GOT3 (cell line): ENCODE measurements at places on chromosomes 11 and 22.

DNA sequence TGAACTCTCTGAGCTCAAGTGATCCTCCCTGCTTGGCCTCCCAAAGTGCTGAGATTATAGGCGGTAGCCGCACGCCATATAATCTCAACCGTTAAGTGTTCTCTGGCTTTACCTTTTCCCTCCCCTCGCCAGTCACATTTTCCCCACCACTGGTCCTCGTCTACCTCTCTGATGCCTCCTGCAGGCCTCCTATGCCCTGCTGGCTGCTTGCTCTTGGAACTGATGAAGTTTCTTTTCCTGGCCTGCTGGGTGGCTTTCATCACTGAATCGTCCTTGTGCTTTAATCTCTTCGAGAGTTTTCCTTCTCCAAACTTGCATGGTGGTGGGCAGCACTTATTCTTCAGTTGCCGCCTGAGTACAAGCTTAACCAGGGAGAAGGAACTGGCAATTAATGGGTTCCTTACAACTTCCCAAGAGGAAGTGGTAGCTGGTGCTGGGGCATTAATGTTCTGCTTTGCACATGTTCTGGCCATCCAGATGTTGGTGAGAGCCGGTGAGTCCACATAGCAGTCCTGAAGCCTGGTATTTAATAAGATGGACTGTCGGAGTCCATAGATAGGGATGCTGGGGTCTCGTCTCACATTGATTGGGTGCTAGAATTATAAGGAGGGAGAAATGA lies 1.3 kb downstream of the C22orf31 start:
- DNase-seq: no peak

GRCh38 chr11:73099512-73100266 lies 42.4 kb downstream of the FCHSD2 start:
- no peak for DNase-seq

DNA sequence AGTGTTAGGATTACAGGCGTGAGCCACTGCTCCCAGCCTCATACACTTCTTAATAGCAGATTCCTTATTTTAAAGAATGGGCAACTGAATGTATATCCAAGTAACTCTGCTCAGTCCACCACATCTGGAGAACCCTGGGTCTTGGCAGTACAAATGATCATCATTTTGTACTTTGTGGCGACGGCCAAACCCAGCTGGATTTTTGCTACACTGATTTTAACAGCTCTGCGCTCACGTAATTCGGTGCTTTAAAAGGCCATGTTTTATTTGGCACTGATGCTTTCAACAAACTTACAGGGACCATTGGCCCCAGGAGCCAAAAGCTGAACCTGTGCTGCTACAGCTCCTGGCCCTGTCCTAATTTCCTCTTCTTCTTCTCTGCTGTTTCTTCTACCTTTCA lies 60.8 kb upstream of the PDE3B start:
- DNase-seq: no peak

DNA sequence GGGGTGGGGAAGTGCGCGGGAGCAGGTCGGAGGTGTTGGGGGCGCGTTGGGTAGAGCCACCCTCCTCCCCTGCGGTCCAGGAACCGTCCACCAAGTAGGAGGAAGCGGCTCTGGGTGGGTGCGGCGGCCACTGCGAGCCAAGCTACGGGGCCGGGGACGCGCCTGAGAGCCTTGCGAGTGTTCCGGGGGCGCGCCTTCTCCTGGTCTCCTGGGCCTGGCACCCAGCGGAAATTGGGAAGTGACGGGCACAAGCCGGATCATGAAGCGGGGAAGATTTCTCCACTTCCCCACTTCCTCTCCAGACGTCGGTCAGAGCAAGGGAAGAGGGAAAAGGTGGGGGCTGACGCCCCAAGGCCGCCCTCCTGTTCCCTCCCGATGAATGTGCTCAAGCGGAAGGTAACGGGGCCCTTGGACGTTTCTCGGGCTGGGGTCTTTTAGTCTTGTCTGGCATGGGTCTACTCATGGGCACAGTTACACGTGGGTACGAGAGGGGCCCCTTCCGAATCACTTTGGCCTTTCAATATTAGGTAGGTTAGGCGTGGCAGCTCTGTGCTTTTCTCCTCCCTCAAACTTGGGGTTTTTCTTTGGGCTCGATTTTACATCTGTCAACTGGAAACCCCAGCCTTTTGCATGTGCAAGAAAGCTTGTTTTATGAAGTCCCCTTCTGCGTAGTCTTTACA lies 865 bp downstream of the RBM14 start:
- no peak for DNase-seq

GRCh38 chr11:31805037-31805628 lies 6.0 kb downstream of the PAX6 start:
- no peak for DNase-seq

DNA sequence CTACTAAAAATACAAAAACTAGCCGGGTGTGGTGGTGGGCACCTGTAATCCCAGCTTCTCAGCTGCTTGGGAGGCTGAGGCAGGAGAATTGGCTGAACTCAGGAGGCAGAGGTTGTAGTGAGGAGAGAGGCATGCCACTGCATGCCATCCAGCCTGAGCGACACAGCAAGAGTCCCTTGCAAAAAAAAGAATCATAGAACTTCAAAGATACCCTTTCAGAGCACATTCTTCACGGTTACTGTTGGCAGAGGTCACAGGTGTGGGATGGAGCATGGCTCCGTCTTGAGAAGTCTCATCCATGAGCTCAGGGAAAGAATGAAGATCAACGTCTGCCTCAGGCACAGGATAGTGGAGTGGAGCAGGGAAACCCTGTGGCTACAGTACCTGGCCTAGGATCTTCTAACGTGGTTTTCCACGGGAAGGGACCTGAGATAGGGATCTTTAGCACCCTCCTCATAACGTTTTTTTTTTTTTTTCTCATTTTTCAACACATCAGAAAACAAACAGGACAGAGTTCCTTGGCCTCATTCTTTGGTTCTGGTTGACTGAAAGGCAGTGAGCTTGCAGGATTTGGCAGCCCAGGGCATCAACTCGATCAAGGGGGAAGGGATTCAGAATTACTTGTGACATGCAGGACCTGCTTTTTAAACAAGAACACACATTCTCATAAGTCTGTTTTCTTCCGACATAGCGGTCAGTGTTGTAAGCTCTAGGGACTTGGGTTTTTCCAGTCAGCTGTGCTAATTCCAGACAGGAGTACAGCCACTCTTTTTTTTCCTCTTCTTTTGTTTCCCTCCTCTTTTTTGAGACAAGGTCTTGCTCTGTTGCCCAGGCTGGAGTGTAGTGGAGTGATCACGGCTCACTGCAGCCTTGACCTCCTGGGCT lies 22.8 kb downstream of the F2 start:
- DNase-seq: no peak

DNA sequence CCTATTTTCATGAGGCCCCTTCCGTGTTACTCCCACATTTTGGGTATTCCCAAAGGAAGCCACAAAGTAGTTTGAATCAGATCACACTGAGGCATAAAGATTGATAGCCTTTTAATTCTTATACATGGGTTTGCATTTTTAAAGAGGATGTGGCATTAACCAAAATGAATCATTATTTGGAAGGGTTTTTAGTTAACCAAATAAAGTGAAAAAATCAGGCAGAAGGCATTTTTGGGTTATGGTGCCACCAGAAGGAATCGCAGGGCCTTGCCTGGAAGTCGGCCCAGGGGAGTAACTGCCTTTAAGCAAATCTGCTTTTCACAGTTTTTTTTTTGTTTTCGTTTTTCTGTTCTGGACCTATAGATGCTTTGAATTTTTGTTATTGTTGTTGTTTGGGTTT lies 55.4 kb downstream of the HSD17B12 start:
- no peak for DNase-seq

DNA sequence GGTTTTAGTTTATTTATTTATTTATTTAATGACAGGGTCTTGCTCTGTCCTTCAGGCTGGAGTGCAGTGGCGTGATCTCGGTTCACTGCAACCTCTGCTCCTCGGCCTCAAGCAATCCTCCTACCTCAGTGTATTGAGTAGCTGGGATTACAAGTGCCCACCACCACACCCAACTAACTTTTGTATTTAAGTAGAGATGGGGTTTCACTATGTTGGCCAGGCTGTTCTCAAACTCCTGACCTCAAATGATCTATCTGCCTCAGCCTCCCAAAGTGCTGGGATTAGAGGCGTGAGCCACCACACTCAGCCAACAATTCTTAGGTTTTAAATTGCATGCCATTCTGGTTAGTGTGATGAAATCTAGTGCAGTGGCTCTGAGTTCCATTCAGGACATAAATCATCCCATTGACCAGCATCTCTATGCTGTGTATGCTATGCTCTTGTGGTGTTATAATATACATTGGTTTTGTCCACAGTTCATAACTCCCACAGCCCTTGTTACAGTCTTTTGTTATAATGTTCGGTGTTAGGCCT lies 28.5 kb downstream of the ZNF280B start:
- no peak for DNase-seq

- DNase-seq: no peak
Measured at GRCh38 chr11:45921561-45922424, 663 bp upstream of the LARGE2 start.

- no peak for DNase-seq
Measured at GRCh38 chr11:2287091-2287490, 14.6 kb downstream of the C11orf21 start.

- DNase-seq: no peak
Measured at GRCh38 chr11:69213964-69214363, 58.2 kb downstream of the SMIM38 start.

DNA sequence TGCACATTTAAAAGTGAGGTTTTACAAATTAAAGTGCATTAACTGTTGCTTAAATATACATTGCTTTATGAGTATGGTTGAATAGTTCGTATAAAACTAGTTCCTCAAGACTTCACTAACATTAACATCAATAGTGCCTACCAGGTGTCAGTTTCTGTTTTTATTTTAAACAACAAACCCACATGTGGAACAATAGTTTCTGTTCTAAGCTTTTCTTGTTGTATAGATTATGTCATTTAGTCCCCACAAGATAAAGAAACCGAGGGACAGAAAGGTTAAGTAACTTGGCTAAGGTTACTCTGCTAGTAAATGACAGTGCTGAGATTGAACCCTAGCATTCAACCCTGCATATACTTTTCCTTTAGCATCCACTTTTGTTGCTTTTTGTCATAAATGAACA lies 41.4 kb upstream of the ST14 start:
- no peak for DNase-seq

GRCh38 chr11:14644226-14645014 lies 816 bp downstream of the PDE3B start:
- DNase-seq: no peak

- DNase-seq: peak; percentile 12
Measured at GRCh38 chr11:50174189-50174588, 141.5 kb downstream of the OR4C45 start.

DNA sequence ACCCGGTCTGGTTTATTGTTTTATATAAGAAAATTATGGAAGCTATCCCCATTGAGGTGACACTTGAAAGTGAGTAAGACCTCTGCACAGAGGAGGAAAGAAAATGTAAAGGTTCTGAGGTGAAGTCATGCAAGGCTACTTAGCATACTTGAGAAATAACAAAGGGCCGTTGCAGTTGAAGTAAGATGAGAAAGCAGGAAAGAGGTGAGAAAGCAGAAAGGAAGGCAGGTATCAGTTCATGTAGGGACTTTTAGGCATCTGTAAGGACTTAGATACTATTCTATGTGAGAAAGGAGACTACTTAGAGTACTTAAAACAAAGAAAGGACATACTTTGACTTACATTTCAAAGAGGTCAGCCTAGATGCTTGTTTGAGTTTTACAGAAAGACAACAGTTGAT lies 84.7 kb downstream of the CASP12 start:
- DNase-seq: no peak

- no peak for DNase-seq
Measured at GRCh38 chr22:25172153-25172552, 27.5 kb upstream of the CRYBB3 start.

DNA sequence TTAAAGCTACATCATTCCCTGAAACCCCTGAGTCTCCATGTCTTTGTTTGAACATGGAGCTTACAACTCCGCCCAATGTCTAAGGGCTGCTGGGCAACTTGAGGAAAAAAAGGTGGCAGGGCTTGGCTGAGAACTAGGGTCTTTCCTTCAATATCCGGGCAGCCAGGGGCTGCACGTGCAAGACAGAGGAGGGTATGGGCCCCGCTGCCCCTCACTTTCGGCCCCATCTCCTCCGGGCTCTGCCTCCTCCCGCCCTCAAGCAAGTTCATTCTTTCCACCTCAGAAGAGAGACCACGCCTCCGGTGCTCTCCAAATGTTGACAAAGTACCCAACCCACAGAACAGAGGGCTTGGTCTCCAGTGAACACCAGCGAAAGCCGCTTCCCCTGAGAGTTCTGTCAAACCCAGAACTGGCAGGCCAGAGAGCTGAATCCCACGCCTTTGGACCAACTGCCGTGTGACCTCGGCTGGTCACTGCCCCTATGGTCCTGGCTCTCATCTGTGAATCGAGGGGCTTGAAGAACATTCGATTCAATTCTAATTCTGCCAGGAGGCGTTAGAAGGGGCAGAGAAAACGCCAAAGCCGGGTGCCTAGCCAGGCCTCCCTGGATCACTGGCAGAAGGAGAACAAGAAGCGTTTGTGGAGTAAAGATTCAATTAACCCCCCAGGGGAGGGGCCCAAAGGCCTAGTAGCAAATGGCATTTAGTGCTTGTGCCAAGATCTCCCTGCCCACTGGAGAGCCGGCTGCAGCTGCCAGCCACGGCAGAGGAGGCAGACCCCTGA lies 7.3 kb downstream of the PDGFB start:
- DNase-seq: no peak

DNA sequence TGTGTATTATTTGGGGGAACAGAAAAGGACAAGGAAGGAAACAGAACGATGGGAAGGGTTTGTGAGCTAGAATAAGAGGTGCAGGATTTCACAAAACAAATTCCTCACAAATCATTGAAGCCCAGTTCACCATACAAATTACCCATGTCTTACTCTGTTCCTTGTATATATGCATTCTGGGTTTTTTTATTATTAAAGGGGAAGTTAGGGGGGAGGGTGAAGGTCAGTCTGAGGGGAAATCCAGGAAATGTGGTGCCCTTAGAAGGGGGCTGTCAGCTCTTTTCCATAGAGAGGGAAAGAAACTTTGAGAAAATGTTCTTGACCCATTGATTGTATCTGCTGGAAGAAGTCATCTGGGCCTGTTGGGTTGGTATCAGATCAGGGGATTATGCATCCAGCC lies 90.8 kb downstream of the RNF169 start:
- no peak for DNase-seq

DNA sequence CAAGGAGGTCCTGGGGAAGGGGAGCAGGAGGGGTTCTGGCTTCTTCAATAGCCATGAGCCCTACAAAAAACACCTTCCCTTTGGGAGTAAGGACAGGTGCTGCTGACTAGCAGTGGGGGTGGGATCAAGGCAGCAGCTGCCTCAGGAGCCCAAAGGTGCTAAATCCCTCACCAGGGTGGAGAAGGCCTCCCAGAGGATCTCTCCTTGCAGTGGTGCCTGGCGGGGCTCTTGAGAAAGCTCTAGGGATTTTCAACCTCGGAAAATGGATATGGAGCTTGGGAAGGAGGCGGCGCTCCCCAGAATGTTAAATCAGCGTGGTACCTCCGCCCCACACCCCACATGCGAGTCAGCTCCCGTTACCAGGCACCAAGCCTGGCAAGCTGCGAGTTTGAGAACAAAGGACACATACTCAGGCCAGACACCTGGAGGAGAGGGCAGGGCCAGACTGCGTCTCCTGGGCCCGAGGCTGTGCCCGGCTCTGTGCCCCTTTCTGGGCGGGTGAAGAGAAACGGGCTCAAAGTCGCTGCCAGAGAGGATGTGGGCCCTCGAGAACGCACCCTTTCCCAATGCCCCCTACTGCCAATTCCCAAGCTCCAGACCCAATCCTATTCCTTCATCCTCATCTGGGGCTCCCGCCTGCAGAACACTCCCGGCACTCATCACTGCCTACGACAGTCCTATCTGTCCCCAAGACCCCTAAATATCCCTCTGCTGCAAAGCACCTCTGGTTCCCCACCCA lies 139.0 kb downstream of the BRD1 start:
- DNase-seq: no peak
